ENCODE measurements at places on chromosomes 5 and 9.

- DNase-seq: no peak
Observed at GRCh38 chr5:44565902-44566301, 176.7 kb upstream of the FGF10 start.

DNA sequence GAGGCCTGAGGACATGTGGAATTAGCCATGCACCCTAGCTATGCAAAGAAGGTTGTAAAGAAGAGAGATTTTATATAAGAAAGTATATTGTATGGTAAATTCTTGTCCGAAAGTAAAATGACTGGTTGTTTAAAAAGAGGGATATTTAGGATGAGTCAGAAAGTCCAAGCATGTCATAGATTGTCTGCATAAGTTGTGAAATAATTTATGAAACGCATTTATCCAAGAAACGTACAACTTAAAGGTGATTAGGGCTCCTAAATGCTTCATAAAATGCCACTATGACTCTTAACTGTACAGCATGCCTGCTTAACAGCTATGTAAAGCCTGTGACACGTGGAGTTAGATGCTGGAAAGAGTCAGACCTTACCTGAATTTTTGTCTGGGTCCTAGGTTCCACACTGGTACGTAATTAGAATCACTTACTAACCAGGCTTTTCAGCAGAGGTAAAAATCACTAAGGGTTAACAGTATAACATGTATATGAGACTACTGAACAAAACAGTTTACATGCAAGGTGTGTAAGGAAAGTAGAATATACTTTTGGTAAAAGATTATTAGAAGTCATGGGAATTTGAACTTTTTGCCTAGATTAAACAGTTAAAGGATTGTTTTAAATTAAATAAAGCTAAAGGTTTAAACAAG lies 37.0 kb upstream of the ARL15 start:
- DNase-seq: no peak

DNA sequence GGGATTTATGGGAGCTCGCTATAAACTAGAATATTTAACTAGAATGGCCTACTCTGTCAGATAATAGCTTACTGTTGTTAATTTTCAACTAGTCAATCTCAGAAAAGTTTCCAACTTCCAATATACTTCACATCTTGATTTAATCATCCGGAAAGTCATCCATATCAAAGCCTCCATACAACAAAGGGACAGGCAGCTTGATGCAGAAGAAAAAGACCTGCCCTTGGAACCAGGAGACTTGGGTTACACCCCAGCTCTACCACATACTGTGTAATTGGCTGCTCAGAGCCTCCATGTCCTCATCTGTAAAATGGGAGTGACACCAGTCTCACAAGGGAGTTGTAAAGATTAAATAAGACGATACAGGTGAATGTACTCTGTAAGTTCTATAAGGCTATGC lies 1.9 kb downstream of the PTPN3 start:
- DNase-seq: no peak

GRCh38 chr5:177594071-177594470 lies 2.1 kb downstream of the TMED9 start:
- no peak for DNase-seq

DNA sequence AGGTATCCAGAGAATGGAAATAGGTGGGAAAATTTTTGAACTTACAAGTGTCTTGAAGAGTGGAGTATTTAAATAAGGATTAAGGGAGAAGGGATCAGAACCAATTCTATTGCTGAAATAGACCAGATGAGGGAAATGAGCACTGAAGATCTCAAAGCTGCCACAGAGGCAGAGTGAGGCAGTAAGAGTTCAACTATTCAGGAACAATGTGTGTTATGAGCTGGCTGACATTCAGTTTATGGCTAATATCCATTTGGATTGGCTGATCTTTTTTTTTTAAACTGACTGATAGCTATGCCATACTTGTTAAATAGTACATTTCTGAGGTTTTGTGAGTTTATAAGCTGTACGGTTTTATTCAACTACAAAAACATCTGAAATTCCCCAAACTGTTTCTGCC lies 95.3 kb upstream of the GNA14 start:
- DNase-seq: no peak

DNA sequence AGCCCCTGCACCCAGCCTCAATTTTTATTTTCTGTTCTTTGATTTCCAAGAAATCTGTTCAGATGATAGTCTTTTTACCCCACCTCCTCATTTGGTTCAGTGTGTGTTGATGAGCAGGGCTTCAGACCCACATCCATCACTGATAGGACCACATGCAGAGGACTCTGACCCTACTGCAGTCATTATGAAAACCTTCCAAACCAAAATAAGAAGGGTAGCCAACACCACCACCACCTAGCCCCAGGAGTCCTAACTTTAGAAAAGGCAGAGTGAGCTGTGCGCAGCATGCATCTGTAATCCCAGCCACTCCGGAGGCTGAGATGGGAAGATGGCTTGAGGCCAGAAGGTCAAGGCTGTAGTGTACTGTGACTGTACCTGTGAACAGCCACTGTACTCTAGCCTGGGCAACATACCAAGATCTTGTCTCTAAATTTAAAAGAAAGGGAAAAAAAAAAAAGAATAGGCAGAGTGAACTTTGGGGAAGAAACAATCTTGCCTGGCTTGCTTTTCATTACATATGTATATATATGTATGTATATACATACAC lies 13.0 kb downstream of the CDKN2AIPNL start:
- DNase-seq: no peak

DNA sequence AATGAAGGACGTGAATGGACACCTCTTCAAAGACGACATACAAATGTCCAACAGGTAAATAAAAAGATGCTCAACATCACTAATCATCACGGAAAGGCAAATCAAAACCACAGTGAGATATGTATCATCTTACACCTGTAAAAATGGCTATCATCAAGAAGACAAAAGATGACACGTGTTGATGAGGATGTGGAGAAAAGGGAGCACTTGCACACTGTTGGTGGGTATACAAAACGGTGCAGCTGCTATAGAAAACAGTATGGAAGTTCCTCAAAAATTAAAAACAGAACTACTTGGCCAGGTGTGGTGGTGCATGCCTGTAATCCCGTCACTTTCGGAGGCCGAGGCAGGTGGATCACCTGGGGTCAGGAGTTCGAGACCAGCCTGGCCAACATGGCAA lies 47.9 kb downstream of the STK10 start:
- DNase-seq: no peak

DNA sequence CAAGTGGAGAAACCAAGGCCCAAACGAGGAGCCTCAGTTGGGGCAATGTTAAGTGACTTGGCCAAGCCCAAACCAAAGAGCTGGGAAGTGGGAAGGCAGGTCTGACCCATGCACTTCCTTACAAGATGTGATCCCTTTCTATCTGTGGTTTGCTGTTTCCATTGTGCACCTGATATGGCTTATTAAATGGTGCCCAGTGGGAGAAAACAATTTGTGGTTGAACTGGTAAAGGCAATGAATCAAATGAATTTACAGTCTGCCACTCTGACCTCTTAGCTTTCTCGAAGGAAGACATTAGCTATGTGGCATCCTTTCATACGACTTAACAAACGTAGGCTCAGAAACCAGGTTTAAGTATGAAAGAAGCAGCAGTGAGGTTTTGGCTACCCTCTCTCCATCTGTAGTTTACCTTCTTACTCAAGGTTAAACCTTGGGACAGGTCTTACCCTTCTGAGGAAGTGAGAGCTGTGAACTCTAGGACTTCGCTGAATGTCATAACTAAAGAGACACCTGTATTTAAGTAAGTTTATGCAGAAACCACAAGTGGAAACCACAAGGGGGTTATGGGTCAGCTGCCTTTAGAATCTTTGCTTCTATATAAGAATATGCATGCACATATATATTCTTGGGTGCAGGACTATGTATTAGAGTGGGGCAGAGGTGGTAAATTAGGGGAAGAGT lies 100.5 kb upstream of the SPATA31D4 start:
- DNase-seq: no peak

GRCh38 chr5:169753795-169754194 lies 116.7 kb downstream of the DOCK2 start:
- DNase-seq: no peak

- no peak for DNase-seq
Observed at GRCh38 chr5:378301-378891, 56.9 kb downstream of the AHRR start.

GRCh38 chr5:130978475-130978874 lies 186.6 kb downstream of the HINT1 start:
- no peak for DNase-seq

DNA sequence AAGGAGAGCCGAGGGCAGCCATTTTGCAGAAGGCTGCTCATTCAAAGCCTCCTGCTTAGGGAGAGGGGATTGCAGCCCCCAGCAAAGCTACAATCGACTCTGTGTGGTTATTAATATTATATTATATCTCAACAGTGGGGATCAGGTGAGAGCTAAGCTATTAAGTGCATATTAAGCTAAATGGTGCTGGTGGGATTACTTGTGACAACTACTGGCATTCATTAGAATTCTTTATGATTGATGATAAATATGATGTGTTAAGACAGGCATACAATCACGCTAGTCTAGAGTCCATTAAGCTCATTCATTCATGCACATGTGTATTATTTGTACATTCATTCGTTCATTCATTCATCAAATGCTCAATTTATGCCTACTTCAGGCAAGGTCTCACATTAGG lies 23.0 kb downstream of the COL15A1 start:
- DNase-seq: no peak

GRCh38 chr5:78573318-78573717 lies 75.3 kb downstream of the LHFPL2 start:
- no peak for DNase-seq

DNA sequence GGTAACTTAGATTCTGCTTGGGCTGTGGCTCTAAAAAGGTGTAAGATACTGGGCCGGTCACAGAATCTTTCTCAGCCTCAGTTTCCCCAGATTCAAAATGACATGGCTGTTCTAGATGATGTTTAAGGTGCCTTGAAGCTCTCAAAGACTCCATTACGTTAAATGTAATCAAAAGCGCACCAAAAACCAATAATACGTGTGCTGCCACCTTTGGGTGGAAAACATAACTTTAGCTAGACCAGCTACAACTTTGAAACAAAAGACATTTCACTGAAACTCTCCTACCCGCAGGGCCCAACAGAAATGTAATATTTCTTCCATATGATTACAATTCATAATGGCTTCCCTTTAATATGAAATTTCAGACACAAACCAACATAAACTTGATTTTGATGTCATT lies 35.0 kb upstream of the PCSK5 start:
- no peak for DNase-seq

- DNase-seq: no peak
Observed at GRCh38 chr5:153551537-153552079, 61.1 kb downstream of the GRIA1 start.

DNA sequence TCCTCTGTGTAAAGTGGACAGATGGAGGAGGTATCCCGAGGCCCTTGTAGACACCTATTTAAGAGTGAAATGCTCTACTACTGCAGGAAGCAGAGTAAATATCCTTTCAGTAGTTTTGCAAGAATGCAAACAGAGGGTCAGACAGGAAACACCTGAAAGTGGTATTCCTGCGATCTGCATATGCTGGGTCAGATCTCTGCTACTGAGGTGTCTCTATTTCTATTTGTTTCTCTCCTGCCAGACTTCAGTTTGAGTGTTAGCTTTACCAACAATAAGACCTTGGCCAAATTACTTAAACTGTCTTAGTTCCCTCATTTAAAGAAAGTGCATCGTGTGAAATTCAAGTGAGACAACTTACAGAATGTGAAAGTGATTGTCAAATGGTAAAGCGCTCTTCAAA lies 47.6 kb downstream of the JAKMIP2 start:
- DNase-seq: no peak

GRCh38 chr5:165152058-165152457 lies 1646.6 kb downstream of the MAT2B start:
- no peak for DNase-seq

- no peak for DNase-seq
Observed at GRCh38 chr5:97383996-97384395, 200.9 kb upstream of the RIOK2 start.

DNA sequence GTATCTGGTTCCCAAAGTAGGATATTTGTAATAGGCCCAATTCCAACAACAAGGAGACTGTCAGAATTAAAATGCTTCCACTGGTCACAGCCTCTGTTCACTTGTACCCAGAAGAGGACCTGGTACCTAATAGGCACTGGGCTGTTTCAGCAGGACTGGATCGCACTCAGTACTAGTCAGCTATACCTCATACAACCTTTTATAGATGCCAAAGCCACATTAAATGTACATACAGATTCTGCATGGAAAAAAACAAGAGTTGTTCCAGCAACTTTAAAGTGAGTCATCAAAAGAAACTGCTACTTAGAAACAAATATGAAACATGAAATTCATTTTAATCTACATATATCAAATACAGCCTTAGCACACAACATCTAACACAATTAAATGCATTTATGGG lies 87.5 kb downstream of the GPR21 start:
- DNase-seq: no peak

DNA sequence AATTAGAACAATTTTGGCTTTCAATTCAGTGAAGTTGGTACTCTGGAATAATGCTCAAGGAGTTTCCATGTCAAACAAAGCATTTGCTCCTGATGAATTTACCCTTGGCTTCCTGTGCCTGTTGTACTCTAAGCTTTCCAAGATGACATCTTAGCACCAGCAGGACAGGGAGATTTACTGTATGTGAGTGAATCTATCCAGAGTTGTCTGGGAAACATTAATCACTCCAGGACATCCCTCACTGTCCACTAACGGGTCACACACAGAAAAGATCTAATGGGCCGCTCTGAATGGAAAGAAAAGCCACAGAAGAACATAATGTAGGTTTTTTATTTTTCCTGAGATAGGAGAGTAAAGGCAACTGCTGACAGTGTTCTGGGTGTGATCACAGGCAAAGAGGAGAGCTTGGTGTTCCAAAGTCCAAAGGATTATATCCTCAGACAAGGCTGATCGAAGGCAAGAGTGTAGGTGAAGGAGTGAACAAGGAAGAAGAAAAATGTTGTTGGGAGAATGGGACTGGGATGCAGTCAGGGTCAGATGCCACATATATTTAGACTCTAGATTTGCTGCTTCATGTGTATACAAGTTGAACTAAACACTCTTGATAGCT lies 167.7 kb upstream of the RPS23 start:
- no peak for DNase-seq

GRCh38 chr5:133460172-133460758 lies 152.1 kb downstream of the FSTL4 start:
- no peak for DNase-seq

DNA sequence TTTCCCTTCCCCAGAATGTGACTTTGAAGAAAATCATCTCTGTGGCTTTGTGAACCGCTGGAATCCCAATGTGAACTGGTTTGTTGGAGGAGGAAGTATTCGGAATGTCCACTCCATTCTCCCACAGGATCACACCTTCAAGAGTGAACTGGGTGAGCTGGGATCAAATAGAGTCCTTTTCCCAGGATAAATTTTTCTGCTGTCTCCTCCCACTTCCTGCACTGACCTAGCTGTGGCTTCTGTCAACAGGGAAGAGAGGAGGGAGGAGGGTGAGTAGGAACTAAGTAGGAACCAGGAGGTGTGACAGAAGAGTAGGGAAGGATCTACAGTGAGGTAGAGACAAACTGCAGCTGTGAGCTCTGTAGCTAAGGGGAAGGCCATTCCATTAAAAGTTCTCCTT lies 69.3 kb downstream of the MAMDC2 start:
- no peak for DNase-seq

Measured in stimulated activated CD8-positive, alpha-beta memory T cell treated with anti-CD3 and anti-CD28 coated beads, Interleukin-7, amount 100 ng/mL, for 1 hour (primary cell).